ENCODE measurements at places on chromosomes 11 and 22.

DNA sequence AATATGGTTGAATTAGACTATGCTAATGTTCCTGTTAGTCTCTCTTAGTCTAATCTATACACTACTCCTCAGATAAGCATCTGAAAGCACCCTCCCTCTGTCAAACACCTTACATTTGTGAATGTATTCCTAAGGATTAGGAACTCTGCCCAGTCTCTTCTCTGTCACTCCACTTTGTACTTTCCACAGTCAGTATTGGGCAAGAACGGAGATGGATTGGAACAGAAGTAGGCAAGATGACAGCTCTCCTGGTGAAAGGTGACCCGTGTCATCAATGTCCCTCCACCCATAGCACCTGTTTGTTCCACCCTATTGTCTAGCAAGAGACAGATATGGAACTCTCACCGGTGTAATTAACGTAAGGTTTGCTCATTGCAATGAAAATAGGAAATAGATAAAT is 613.8 kb downstream of the CNTN5 start:
- DNase-seq: no peak
- no peaks in the 10 kb centered on the region for H3K36me3 ChIP-seq
- H3K4me1 ChIP-seq: no peaks in the 10 kb centered on the region
- H3K27ac ChIP-seq: no peak overlapping the region
- H3K27me3 ChIP-seq: no peaks in the 10 kb centered on the region
- H3K4me3 ChIP-seq: no peak overlapping the region

GRCh38 chr22:49752598-49753091 is 75.0 kb downstream of the BRD1 start:
- no peak for DNase-seq
- H3K4me3 ChIP-seq: no peak overlapping the region
- no peaks in the 10 kb centered on the region for H3K4me1 ChIP-seq

- H3K36me3 ChIP-seq: no peaks in the 10 kb centered on the region
- no peaks in the 10 kb centered on the region for H3K4me1 ChIP-seq
- DNase-seq: no peak
- H3K27me3 ChIP-seq: peaks cover 2% of the 10 kb centered on the region
- no peak overlapping the region for H3K27ac ChIP-seq
Observed at GRCh38 chr11:116118138-116118470, 613.9 kb upstream of the CADM1 start.

DNA sequence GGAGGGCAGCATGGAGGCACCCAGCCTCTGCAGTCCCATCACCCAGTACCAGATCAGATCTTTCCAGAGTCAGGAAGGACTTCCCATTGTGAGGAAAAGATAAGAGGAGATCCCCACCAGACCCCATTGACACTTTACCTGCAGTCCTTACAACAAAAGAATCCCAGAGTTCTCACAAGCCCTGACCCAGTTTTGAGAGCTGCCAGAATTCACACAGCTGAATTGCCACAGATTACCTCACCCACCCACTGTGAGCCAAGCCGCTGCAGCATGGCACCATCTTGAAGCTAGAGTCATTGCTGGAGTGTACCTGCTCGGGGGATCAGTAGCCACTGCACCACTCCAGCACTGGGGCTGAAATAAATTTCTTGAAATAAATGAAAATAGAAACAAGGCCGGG is 91.8 kb upstream of the UBASH3B start:
- H3K27ac ChIP-seq: no peak overlapping the region
- no peaks in the 10 kb centered on the region for H3K27me3 ChIP-seq
- H3K4me1 ChIP-seq: no peaks in the 10 kb centered on the region
- H3K4me3 ChIP-seq: no peak overlapping the region
- no peak for DNase-seq
- H3K36me3 ChIP-seq: no peaks in the 10 kb centered on the region

GRCh38 chr22:29339381-29340235 is 24.1 kb upstream of the RASL10A start:
- no peak overlapping the region for H3K4me3 ChIP-seq
- no peaks in the 10 kb centered on the region for H3K36me3 ChIP-seq
- DNase-seq: no peak
- no peak overlapping the region for H3K27ac ChIP-seq

DNA sequence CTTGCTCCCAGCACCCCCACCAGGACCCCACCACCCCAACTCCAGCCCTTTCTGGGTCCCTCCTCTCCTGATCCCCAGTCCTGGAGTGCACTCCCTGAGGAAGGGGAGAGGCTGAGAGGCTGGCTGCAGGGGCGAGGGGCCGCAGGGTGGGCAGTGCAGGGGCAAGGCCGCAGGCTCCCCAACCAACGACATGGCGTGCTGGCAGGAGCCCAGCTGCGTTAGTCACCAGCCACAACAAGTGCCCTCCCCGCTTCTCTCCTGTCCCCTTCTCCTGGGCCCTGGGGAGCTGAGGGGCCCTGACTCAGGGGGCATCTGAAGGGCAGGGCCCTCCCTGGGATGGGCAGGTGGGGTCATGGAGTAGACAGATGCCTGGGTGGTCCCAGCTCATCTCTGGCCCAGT is 2.3 kb downstream of the CABP7 start:
- no peaks in the 10 kb centered on the region for H3K4me1 ChIP-seq
- no peak overlapping the region for H3K4me3 ChIP-seq
- no peaks in the 10 kb centered on the region for H3K27me3 ChIP-seq
- H3K27ac ChIP-seq: no peak overlapping the region
- no peak for DNase-seq

DNA sequence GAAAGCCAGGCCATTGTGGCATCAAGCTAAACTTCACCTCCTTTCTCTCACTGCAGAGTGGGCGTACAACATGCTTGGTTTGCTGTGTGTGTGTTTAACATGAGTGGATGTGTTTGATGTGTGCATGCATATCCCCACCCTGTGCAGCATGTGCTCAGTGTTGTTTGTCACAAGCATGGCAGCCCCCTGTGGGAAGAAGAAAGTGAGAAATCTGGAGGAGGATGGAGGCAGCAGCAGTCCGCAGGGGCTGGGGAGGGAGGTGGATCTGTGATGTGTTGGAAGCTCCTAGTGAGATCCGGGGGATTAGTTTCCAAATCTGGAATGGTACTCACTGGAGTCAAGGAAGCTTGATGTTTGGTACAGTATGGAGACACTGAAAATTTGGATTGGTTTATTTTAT is 24.1 kb upstream of the CCDC134 start:
- no peak overlapping the region for H3K27ac ChIP-seq
- no peaks in the 10 kb centered on the region for H3K27me3 ChIP-seq
- DNase-seq: no peak
- H3K4me3 ChIP-seq: no peak overlapping the region
- H3K36me3 ChIP-seq: no peaks in the 10 kb centered on the region
- no peaks in the 10 kb centered on the region for H3K4me1 ChIP-seq

GRCh38 chr11:12077535-12078280 is 32.7 kb upstream of the MICAL2 start:
- peaks cover 7% of the 10 kb centered on the region for H3K4me1 ChIP-seq
- DNase-seq: no peak
- H3K36me3 ChIP-seq: no peaks in the 10 kb centered on the region
- no peak overlapping the region for H3K4me3 ChIP-seq
- H3K27me3 ChIP-seq: no peaks in the 10 kb centered on the region
- peak overlapping the region; percentile 53 for H3K27ac ChIP-seq

GRCh38 chr11:76794371-76795289 is 11.5 kb downstream of the TSKU start:
- H3K27ac ChIP-seq: no peak overlapping the region
- H3K27me3 ChIP-seq: no peaks in the 10 kb centered on the region
- no peak overlapping the region for H3K4me3 ChIP-seq
- no peaks in the 10 kb centered on the region for H3K36me3 ChIP-seq
- DNase-seq: no peak
- H3K4me1 ChIP-seq: peaks cover 4% of the 10 kb centered on the region

- no peak overlapping the region for H3K4me3 ChIP-seq
- no peaks in the 10 kb centered on the region for H3K36me3 ChIP-seq
- no peaks in the 10 kb centered on the region for H3K4me1 ChIP-seq
- DNase-seq: no peak
Observed at GRCh38 chr22:26986884-26987283, 329.5 kb downstream of the MIAT start.

GRCh38 chr11:57150454-57150917 is 31.3 kb upstream of the LRRC55 start:
- H3K36me3 ChIP-seq: no peaks in the 10 kb centered on the region
- H3K4me3 ChIP-seq: no peak overlapping the region
- H3K27me3 ChIP-seq: peaks cover 4% of the 10 kb centered on the region
- no peak overlapping the region for H3K27ac ChIP-seq

- H3K27ac ChIP-seq: no peak overlapping the region
- H3K4me1 ChIP-seq: no peaks in the 10 kb centered on the region
- no peak for DNase-seq
- H3K36me3 ChIP-seq: no peaks in the 10 kb centered on the region
- no peaks in the 10 kb centered on the region for H3K27me3 ChIP-seq
- no peak overlapping the region for H3K4me3 ChIP-seq
Observed at GRCh38 chr11:88531831-88532230, 194.3 kb upstream of the CTSC start.

DNA sequence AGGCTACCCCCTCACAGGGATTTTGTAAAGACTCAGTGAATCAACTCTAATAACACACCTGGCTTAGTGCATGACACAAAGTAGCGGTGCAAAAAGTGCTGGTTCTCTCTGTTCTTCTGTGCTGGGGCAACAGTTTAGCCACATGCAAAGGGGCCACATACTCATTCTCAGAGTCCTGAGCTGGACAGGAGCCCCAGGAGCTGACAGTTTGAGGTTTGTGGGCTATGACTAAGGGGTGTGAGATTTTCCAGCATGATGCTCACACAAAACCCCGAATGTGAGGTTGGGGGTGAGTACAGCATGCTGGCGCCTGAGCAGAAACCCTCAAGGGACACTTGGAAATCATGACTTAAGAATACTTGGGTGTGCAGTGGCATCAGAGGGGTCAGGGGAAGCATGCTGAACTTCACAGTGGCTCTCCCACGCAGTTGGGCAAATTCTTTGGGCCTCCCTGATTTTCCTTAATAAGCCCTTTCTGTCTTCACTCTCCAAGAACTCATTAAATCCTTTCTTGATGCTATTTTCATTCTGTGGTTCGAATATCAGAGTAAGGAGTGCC is 31.0 kb downstream of the TMPRSS5 start:
- H3K36me3 ChIP-seq: no peaks in the 10 kb centered on the region
- peak overlapping the region; percentile 68 for H3K27ac ChIP-seq
- H3K4me1 ChIP-seq: peaks cover 26% of the 10 kb centered on the region
- no peak overlapping the region for H3K4me3 ChIP-seq
- no peak for DNase-seq

DNA sequence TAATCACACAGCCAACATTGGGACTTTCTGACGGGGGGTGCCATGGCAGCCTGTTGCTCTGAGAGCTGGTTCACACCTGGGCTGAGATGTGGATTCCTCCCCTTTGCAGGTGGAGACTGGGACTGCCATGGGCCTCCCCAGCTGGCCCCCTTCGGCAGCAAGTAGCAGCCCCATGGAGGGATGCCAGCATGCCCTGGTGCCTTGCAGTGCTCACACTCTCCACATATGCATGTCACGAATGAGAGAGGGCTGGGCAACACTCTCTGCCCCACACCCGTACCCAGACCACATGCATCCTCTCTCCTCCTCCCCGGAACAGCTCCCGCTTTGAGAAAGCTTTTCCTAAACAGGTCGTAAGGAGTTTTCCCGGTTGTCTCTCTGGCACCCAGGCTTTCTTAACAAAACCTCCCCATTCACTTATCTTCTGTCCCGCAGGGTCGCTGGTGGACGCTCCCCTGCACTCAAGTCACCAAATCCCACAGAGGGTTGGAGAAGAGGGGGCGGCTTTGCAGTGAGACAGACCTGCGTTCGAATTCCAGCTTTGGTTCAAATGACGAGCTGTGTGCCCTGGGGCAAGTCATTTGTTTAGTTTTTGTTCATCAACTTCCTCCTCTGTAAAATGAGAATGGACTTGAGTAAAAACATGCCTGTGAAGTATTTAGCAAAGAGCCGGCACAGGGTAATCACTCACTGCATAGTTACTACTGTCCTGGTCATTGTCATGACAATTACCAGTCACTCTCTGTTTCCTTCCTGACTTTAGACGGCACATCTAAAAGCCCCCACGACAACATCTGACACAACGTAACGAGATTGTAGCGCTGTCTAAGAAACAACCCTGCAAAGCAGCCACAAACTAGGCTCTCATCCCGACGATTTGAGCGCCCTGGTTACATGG is 231.3 kb upstream of the B3GAT1 start:
- no peak for DNase-seq
- H3K36me3 ChIP-seq: no peaks in the 10 kb centered on the region
- no peak overlapping the region for H3K27ac ChIP-seq
- H3K4me1 ChIP-seq: no peaks in the 10 kb centered on the region
- H3K4me3 ChIP-seq: no peak overlapping the region
- peaks cover 11% of the 10 kb centered on the region for H3K27me3 ChIP-seq

- H3K4me3 ChIP-seq: no peak overlapping the region
- H3K36me3 ChIP-seq: no peaks in the 10 kb centered on the region
- no peaks in the 10 kb centered on the region for H3K4me1 ChIP-seq
- no peaks in the 10 kb centered on the region for H3K27me3 ChIP-seq
- H3K27ac ChIP-seq: no peak overlapping the region
Observed at GRCh38 chr11:92540096-92540495, 315.5 kb downstream of the FAT3 start.

GRCh38 chr11:125873881-125874555 is 13.4 kb upstream of the HYLS1 start:
- H3K4me3 ChIP-seq: no peak overlapping the region
- H3K4me1 ChIP-seq: no peaks in the 10 kb centered on the region
- H3K27me3 ChIP-seq: no peaks in the 10 kb centered on the region
- no peak overlapping the region for H3K27ac ChIP-seq
- no peaks in the 10 kb centered on the region for H3K36me3 ChIP-seq
- no peak for DNase-seq

DNA sequence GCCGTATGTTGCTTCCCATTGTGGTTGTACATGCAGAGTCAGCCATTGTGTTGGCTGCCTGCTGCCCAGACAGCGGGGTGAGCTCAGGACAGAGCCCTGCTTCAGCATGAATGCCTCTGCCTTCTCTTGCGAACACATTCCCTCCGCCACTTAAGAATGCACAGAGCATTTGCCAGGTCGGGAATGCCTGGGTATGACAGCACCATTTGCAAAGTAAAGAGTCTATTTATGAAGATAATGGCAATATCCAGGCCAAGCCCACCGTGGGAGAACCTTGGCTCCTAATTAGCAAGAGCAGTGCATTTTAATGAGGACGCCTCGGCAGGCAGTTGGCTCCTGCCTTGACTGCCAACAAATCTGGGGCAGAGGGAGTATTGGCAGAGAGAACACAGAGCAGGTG is 62.5 kb upstream of the SORL1 start:
- no peaks in the 10 kb centered on the region for H3K4me1 ChIP-seq
- DNase-seq: no peak
- no peak overlapping the region for H3K27ac ChIP-seq
- H3K4me3 ChIP-seq: no peak overlapping the region
- no peaks in the 10 kb centered on the region for H3K36me3 ChIP-seq
- H3K27me3 ChIP-seq: peaks cover 2% of the 10 kb centered on the region

All from Panc1 (cell line).